ENCODE measurements at places on chromosomes 1 and 21.

DNA sequence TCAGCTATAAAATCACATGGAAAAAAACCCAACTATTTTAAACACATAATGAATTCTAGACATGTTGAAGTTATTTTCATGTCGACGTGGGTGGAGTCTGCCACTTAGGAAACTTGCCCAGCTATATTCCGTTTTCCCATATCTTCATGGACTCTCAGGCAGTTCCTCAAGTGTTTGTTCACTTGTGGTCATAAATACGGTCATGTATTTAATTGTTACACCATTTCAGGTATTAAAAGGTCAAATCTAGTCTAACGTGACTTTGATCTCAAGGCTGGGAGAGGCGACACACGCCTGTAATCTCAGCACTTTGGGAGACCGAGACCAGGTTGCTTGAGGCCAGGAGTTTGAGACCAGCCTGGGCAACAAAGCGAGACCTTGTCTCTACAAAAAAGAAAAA is 346.9 kb downstream of the PBX1 start:
- no peak for DNase-seq

DNA sequence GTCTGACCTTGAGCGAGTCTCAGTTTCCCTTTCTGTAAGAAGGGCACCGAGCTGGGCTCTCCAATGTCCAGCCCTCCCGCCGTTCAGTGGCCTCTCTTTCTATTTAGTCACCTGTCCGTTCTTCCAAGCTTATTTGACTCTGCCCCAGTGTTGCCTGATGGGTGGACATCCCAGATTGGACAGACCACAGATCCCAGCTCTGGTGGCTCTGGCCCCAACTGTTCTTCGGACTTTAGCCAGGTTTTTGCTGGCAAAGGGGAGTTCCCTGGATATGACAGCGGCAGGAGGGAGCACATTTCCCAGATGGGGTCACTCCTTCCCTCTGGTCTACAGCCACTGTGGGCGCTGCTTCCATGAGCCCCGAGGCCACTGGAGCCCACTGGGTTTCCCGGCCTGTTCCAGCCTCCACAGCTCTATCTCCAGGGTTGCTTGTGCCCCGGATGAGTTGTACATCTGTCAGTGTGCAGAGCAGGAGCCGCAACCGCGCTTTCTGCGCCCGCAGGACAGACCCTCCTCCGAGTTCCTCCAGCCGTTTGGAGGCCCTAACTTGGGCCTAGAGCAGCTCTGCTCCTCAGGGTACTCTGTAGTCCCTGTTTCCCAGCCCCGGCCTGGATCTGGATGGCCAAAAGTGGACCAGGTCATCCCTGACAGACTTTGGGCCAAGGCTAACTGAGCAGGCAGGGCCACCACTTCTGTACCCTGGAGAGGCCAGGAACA is 3.8 kb downstream of the DMBX1 start:
- DNase-seq = no peak

DNA sequence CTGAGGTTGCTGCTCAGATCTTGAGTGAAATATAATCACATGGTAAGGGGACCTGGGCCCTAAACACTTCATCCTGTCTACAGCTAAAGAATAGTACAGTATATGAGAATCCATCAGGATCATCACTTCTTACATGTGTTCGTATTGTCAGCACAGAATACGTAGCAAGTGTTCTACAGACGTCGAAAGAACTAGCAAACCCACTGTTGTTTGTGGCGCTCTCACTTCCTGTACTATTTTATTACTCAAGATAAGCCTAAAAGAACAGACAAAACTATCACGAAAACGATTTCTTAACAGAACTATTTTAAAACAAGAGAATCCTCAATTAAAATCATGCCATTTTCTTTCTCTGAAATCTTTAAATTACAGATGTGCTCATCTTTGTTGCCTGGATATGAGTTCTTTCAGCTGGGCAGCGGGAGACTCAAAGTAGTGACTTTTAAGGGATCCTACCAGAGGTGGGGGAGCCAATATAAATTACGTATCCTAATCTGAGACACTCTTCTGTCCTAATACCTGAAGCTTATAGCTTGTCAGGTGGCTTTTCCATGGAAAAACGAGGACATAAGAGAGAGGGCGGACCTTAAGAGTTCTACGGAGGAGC is 724 bp downstream of the ST7L start:
- peak; percentile 23 for DNase-seq

DNA sequence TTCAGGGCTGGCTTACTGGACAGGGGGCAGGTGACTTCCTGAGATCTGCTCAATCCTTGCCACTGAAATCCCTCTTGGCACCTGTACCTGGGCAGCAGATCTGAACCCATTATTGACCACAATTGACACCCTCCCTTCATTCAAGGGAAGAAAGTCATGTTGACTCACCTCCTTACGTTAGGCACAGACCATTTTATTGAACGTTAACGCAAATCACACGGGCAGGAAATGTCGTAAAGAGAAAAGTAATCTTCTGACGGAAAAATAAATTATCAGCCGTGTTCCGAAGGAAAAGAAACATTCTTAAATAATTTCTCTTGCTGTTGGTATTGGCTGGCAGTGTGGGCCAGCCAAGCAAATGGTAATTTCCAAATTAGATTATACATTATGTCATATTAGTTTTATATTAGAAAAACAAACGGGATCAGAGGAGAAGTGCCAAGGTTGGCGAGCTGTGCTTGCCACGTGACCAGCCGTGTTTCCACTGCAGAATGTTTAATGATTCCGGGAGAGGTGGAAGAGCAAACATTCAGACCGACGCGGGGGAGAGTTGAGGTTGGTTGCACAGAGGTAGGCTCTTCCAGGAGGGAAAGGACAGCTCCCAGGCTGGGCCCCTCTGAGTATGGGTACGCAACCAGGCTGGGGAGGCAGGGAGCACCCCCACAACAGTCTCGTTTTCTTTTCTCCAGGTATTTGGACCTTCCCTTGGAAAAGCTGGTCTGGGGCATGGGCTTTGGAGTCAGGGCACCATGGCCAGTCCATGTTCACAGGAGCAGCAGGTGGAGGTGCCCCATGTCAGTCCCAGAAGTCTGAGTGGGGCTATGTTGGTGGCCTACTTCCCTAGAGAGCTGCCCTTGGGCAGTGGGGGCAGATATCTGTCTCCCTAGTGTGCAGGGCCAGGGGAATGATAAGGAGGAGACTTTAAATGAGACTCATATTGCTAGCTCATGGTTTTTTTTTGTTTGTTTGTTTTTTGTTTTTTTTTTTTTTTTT is 121.1 kb downstream of the FOXD2 start:
- no peak for DNase-seq

DNA sequence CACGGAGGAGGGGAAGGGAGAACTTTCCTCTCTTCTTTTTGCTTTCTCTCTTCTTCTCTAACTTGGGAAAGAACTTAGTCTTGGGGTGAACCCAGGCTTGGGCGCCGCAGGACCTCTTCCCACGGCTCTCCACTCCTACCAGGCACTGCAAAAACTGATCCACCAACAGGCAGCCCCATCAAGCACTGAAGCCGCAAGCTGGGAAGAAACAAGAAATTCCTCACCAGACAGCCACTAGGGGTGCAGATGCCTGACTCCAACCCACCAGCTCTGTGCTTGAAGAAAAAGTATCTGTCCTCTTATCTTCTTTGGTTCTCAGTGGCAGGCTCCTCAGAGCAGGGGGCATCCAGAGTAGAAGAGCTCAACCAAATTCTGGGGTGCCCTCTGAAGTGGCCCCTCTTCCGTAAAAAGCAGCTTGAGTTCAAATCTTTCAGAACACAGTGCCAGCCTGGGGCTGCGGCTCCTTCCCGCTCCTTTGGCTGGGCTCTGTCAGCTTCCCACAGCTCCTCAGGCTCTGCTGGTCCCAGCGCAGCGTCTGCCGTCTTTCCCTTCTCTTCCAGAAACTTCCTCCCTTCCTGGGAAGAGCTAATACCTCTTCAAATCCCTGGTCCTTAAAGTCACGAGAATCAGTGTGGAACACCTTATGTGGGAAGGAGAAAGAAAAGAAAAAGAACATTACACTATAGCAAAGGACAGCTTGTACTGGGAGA is 2.4 kb downstream of the SLC41A1 start:
- peak; percentile 21 for DNase-seq

- no peak for DNase-seq
Observed at GRCh38 chr21:36077758-36078157, 7.9 kb downstream of the CBR1 start.

- DNase-seq = peak; percentile 12
Observed at GRCh38 chr1:42480921-42481320, 17.8 kb downstream of the CCDC30 start.

- DNase-seq = peak; percentile 54
Observed at GRCh38 chr1:89855413-89856123, 34.7 kb downstream of the LRRC8D start.

- peak; percentile 81 for DNase-seq
Observed at GRCh38 chr21:36976882-36977651, 10.6 kb upstream of the HLCS start.

GRCh38 chr21:38343691-38344090 is 86.9 kb downstream of the KCNJ15 start:
- peak; percentile 88 for DNase-seq

- DNase-seq = no peak
Observed at GRCh38 chr1:165861911-165862310, 34.5 kb downstream of the UCK2 start.

GRCh38 chr1:7620196-7620595 is 150.9 kb upstream of the VAMP3 start:
- no peak for DNase-seq

DNA sequence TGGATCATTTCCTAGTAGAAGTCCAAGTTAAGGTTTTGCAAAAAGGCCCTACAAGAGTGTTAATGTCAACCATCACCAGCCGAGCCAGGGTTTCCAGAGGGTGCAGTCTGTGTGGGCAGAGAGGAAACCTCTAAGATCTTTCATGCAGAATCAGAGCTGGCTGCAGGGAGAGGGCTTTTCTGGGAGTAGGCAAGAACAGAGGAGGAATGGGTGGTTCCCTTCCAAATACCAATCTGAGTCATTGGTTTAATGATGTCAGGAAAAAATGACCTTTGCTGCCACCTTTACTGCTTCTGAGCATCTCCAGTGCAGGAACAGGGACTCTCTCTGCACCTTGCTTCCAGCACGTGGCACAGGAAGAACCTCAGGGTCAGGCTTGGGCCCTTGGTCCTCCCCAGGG is 73.8 kb downstream of the TNR start:
- DNase-seq = no peak

DNA sequence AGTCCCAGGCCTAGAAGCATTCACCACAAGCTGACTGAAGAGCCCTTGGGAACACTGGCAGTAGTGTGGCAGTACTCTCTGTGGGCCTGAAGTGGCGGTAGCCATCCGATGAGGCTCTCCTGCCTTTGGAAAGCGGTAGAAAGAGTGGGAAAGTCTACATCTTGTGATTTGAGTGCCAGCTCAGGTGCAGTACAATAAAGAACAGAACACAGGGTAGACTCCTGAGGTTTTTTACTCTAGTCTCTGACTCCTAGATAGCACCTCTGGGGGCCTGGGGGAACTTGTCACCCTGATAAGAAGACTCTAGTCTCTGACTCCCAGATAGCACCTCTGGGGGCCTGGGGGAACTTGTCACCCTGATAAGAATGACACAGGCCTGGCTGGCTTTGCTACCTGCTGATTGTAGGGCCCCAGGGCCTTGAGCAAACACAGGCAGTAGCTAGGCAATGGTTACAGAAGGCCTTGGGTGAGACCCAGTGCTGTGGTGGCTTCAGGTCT is 18.0 kb upstream of the IL20 start:
- DNase-seq = no peak

DNA sequence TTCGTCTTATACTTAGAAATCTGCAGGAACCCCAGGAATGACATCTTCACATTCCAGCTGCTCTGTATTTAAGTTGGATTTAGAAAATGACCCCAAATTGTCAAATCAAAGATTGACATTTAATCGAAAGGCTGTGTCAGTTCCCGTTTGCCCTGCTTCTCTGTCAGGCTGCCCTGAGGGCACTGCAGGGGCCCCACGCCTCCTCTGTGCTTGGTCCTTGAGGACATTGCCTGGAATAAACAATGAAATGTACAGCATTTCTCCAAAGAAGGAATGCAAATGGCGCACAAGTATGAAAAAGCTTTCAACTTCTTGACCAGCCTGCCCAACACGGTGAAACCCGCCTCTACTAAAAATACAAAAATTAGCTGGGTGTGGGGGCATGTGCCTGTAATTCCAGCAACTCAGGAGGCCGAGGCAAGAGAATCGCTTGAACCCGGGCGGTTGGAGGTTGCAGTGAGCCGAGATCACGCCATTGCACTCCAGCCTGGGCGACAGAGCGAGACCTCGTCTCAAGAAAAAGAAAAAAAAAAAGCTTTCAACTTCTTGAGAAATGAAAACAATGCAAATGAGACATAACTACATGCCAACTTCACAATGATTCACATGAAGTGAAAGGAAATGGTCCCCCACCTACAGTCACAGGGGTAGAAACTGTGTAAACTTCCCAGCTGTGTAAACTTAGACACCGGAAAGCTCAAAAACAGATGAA is 3.0 kb downstream of the TMPRSS3 start:
- DNase-seq = no peak

GRCh38 chr1:97441966-97442365 is 478.9 kb downstream of the DPYD start:
- DNase-seq = no peak

- peak; percentile 31 for DNase-seq
Observed at GRCh38 chr21:36706951-36707762, 8.2 kb downstream of the SIM2 start.

GRCh38 chr1:184633785-184634184 is 120.9 kb downstream of the EDEM3 start:
- DNase-seq = no peak

DNA sequence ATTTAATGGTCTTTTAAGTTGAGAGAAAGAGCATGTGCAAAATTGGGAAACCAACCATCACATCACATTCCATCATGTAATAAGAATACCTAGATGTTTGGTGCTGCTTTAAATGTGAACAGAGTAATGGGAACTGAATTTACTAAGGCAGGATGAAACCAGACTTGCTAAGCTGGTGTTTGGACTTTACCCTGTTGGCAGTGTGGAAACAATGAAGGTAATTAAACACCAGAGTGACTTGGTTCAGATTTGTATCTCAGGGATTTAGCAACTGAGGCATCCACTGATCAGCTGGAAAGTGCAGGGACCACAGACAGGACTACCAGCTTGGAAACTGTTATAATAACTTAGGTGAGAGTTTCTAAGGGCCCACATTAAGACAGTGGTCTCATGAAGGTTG is 263.4 kb downstream of the OLFM3 start:
- DNase-seq = no peak

DNA sequence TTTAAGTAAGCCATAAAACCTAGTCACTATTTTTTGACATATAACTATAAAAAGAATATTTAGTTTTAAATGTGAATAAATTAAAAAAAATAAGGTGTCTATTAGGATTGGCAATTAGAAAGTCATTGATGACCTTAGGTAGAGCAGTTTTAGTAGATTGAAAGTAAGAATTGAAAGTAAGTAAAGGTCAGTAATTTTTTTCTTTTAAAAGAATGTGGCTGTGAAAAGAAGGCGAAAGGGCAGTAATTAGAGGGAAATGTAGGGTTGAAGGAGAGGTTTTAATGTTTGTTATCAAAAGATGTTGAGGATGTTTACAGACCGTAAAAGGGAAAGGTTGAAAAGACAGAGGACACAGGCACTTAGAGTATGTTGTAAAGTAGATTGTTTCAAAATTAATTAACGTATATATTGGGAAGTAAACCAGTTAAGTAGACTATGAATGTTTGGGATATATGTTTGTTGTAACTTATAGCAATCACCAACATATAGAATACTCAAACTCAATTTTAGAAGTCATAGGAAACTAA is 41.0 kb downstream of the ZFYVE9 start:
- DNase-seq = no peak

Measured in fibroblast of skin of back (primary cell).